ENCODE measurements at places on chromosomes 2 and 18.

GRCh38 chr2:113164930-113165585, 8.7 kb upstream of the PSD4 start:
- DNase-seq, result no peak

DNA sequence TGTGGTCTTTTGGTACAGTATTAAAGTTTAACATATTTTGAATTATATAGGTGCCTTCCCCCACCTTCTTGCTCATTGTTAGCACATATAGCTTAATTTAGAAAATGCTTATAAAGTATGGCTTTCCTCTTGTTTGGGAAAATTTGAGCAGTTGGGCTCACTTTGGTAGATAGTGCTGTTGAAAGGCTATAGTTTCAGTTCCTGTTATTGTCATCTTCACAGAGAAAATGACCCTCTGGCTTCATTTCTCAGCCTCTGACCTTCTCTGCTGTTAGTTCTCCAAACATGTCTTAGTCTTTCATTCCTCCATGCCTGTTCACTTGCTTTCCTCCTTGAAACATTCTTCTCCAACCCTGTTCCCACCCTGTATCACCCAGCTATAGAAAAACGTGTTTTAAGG, 200.6 kb downstream of the WDR7 start:
- no peak for DNase-seq

DNA sequence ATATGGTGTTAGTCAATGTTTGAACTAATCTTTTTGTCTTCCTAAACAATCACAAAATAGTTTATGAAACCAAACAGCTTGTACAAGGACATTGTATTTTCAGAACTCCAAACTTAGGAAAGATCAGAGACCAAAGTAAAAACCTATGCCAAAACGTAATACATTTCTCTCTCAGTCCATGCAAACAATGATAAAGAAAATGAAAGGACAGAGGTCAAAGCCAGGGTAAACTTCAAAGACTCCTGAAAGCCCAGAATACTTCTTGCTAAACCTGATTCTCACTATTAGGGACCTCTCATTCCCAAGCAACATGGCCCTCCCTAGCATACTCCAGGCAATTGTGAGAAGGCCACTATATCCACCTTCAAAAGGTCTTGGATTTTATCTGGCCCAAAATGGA, 105.1 kb upstream of the GALNT5 start:
- no peak for DNase-seq

GRCh38 chr2:16429431-16430145, 236.0 kb downstream of the CYRIA start:
- no peak for DNase-seq

DNA sequence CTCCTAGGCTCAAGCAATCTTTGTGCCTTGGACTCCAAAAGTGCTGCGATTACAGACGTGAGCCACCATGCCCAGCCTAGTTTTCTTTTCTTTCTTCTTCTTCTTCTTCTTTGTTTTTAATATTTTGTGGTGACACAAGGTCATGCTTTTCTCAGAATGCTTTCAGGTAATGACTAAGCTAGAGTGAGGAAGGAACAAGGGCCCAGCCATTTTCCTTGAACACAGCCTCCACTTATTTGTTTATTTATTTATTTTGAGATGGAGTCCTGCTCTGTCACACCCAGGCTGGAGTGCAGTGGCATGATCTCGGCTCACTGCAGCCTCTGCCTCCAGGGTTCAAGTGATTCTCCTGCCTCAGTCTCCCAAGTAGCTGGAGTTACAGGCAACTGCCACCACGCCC, 74.3 kb upstream of the ST3GAL5 start:
- DNase-seq, result no peak

- no peak for DNase-seq
These were observed 10.4 kb downstream of the HS6ST1 start for GRCh38 chr2:128308284-128308731.

GRCh38 chr2:113136828-113137775, 9.7 kb downstream of the IL1RN start:
- no peak for DNase-seq

DNA sequence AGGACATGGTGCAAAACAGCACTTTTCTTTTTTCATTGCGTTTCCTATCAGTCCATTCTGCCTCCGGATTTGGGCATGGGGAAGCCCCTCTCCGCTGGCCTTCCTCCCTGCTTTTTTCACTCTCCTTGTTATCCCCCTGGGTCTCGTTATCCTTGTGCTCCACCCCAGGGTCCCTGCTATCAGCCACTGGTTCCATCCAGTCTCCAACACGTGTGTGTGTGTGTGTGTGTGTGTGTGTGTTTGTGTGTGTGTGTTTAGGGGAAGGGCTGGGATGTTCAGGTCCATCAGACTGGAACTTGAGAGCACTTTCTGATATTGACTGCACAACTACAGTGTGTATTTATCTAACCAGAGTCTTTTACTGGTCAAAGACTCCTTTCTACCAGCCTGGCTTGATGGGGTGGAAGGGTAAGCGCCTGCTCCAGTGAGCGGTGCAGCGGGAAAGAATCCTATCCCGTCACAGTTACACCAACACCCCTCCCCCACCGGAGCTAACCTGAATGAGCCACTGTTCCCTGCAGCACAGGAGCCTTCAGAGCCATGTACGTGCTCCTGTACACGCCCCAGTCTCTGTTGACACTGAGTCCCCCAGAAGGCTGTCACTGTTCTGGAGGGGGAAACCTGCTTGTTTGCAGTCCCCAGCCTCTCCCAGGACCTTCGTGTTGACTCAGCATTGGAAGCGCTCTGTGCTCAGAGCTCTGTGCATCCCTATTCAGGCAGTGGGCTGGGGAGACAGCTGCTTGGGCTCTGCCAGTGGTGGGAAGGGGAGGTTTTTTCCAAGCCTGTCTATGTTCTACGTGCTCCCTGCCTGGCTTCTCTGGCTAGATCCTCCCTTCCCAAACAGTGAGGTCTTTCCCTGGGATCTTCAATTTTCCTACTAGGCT, 4.6 kb downstream of the INHA start:
- no peak for DNase-seq

DNA sequence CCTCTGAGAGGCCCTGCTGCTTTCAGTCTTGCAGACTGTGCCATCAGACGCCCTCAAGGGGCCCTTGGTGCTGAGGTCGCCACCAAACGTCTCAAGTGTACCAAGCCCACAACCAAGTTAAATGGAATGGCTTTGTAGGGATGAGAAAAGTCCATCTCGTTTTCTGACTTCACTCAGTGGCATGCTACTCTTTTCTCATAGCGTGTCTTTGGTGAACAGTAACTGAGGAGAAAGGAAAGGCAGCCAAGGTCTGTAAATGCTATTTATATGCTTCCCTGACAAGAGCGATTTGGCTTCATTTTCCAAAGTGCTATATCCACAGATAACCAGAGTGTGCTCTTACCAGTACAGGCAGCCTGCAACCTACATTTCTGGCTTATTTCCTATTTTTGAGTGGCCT, 123.0 kb downstream of the MTX2 start:
- peak; percentile 16 for DNase-seq

- peak; percentile 49 for DNase-seq
These were observed 611 bp downstream of the TCF7L1 start for GRCh38 chr2:85133751-85134254.

- DNase-seq, result peak; percentile 65
These were observed 35.8 kb downstream of the MFSD6 start for GRCh38 chr2:190443778-190444481.

DNA sequence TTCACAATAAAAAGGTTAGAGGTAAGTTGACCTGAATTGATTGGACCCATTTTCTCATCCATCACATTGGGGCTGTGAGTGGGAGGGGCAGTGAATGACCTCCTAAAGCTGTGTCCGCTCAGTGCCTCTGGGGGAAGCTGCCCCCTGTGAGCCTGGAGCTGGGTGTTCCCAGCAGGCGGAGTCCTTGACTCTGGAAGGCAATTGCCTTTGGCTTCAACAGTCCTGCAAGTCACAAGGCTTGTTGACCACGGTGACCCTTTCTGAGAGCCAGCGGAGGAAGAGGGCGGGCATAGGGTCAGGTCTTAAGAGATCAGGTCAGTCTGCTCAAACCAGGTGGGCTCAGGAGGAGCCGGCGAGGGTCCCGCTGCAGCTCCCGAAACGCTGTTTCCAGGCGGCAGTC, 1.1 kb upstream of the CIDEA start:
- DNase-seq, result no peak

DNA sequence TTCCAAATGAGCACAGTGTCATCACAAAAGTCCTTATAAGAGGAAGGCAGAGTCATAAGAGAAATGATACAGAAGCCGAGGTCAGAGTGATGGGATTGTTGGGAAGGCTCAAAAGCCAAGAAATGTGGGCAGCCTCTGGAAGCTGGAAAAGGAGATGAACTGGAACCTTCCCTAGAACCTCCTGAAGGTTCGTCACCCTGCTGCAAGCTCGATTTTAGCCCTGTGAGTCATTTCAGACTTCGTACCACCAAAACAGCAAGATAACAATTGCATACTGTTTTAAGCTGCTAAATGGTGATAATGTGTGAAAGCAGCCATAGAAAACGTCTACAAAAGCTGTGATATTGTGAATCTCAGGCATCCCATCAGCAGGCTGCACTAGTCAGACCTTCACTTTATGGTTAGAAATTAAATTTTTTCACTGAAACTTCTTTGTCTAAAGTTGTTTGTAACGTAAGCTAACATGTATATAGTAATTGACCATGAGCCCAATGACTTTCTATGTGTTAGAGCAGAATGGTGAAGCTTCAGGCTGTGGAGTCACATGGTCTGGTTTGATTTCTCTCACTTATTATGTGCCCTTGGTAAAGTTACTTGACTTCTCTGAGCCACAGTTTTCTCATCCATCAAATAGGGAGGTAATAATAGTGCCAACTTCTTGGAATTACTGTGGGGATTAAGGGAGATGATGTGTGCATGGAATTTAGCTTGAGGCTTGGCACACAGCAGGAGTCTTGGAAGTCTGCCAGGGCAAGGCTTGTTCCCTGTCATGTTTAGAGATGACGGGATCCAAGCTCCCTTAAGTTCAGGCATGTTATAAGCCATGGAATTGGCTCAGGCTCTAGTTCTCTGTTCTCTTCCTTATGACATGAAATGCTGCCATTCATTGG, 132.0 kb upstream of the CCDC195 start:
- DNase-seq, result peak; percentile 84

DNA sequence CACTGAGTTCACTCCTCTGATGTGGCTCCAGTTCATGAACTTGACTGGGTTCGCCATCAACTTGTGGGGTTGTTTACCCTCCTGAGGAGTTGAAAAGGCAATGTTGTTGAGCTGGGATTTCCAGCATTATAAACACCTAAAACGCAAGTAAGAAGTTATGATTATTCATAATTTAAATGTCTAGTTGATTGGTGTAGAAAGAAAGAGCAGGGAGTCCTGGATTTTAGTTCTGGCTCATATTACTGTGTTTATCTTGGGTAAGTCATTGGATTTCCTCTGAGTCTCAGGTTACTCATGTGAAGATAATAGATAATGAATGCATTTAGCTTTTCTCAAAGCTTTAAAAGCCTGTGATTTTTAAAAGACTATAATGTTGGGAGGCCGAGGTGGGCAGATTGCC, 438.0 kb upstream of the CDH20 start:
- DNase-seq, result peak; percentile 10

- DNase-seq, result no peak
These were observed 1683.2 kb upstream of the SLC39A10 start for GRCh38 chr2:193973781-193974180.

DNA sequence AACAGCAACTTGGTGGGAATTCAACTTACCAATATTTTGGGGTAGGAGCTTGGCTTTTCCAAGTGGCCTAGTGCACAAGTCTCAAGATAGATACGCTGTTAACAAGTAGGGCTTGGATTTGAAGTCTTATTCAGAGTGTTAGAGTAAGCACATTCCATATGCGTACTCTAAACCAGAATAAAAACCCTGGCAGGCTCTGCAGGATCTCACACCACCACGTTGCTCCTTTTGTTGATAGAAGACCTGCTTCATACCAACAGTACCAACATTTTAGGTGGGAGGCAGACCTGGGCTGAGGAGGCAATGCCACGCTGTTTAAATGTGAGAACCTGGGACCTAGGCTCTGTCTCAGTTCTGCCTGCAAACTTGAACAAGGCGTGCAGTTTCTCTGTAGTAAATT, 214.0 kb downstream of the RNF144A start:
- DNase-seq, result no peak

DNA sequence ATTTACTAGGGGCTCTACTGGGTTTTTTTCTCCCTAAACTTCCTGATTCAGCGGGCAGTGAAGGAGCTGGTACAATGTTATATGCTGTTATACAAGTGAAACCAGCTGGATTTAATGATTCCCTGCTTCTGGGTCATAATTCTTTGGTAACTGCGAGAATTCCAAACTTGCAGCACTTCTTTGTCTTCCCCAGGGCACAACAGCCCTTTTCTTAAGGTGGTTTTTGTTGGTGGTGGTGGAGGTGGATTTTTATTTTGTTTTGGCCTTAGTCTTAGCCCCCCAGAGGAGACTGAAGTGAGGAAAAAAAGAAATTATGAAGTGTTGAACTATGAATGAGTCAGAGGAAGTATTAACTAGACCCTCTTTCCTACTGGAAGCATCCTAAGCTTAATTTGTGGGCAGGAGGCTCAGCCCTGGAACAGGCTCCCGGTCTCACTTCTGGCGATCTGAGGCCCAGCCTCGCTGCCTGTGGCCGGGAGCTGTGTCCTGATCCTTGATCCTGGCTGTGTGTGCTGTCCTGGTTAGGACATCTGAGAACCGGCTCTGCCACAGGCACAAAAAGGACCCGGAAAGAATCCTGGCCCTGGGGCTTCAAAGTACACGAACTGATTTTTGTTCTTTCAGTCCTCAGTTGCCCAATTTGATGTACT, 141.9 kb downstream of the LYPD6B start:
- no peak for DNase-seq

DNA sequence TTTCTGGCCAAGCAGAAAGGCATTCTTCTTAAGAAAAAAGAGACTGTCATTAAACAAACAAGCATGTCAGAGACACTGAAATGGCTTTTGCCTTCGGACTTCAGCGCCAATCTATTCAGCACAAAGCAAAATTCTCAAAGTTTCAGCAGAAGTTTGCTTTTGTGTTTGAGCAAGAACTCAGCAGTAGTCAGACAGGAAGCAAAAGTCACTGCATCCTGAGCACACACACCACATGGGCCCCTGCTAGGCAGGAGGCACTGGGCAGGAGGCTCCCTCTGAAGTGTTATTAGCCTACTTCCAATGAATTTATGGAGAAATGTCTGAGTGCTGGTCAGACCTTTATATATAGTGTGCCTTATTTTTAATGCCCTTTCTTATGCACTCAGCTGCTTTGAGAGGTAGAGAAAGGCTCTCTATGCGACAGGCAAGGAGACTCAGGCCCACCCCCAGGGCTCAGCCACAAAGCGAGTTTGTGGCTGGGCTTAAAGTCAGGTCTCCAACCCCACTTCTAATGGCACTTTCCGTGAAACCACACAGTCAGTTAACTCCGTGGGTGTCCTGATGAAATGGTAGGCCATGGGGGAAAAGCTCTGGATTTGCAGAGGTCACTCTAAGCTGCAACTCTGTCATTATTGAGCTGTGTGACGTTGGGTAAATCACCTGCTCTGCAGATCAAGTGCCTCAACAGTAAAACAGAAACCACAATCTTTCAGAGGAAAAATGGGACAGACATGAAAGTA, 161.0 kb upstream of the TMEM200C start:
- DNase-seq, result peak; percentile 59

- DNase-seq, result no peak
These were observed 46.5 kb downstream of the UNC50 start for GRCh38 chr2:98654699-98655495.

GRCh38 chr2:58569475-58570185, 328.5 kb upstream of the FANCL start:
- peak; percentile 22 for DNase-seq
